ENCODE measurements at places on chromosomes 2 and 18.

- DNase-seq = no peak
These were observed 65.8 kb downstream of the CD8B2 start for GRCh38 chr2:106552921-106553320.

DNA sequence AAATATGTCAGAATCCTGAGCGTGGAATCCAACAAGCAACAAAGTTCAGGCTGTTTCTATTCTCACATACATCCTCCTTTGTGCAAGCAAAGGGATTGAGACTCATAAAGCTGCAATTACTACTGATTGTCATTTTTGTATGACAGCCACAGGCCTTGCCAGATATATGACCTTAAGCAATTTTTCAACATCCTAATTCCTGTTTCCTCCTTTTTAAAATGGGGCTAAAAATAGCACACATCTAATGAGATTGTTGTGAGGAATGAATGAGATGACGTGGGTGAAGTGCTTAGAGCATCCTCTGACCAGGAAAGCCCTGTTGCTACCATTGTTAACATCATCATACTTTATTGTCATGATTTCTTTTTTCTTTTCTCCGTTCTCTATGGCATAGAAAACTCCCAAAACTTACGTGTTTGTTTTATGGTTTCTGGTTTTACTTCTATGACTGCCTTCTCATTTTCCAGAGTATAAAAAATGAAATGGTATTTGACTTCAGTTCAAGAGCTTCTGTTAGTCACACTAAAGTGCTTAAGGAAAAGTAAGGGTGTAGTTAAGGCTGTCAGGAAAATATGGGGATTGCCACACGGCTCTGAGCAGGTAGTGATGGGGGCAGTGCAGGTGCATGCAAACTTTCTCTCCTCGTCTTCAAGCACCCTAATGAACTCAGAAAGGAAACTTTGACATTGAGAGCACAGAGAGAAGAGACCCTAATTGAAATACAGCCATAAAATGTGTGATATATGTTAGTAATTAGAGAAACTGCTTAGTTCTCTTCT is 590.6 kb upstream of the NETO1 start:
- no peak for DNase-seq

GRCh38 chr2:235170016-235170415 is 218.2 kb downstream of the SH3BP4 start:
- DNase-seq = no peak

DNA sequence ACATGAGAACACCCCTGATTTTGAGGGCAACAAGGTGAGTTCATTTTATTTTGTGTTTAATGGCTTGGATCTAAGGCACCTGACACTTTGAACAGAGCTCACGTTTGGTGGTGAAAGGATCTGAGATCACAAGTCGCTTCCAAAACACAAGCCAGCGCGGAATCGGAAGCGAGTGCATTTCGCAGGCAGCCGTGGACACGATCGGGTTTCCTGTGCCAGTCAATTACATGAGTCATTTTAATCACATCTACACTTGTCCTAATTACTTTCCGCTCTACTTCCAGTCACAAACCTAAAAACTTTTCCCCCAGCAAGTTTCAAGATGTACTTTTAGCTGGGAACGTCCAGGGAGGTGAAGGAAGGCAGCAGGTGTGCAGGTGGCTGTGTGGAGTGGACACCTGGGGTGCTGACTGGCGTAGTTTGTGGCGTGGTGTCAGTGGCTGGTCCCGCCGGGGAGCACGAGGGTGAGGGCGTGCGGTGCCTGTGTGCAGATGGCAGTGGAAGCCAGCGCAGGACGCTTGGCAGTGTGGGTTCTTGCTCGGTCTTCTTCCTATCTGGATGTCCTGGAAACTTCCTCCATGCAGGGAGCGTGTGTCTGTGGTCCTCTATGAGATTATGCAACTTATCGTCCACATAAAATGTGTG is 75.6 kb downstream of the DCDC2C start:
- DNase-seq = no peak

GRCh38 chr2:235324324-235324723 is 169.5 kb upstream of the AGAP1 start:
- DNase-seq = no peak

DNA sequence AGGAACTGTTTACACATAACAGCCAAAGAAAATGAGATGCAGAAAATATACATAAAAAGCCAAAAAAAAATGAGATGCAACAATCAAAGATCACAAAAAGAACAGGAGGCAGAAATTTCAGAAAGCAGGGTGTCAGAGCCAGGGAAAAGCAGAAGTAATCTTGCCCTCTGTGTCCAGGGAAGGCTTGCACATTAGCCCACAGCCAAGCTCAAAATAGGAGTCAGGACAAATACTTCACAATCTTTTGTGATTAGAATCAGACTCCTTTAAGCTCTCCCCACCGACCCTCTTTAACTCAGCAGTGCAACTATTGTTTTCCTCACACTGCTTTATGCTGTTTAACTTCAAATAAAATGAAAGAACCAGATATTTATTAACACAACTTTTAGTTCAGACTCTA is 34.6 kb downstream of the IAH1 start:
- no peak for DNase-seq

DNA sequence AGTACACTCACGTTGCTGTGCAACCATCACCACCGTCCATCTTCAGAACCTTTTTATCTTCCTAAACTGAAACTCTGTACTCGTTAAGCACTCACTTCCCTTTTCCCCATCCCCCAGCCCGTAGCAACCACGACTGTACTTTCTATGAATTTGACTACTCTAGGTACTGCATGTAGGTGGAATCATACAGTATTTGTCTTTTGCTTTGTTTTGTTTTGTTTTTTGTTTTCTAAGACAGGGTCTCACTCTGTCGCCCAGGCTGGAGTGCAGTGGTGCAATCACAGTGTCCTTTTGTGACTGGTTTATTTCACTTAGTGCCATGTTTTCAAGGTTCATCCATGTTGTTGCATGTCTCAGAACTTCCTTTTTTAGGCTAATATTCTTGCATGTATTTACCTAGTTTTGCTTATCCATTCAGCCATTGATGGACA is 7.0 kb upstream of the TYMS start:
- no peak for DNase-seq

- DNase-seq = no peak
These were observed 52.0 kb upstream of the UBXN4 start for GRCh38 chr2:135689679-135690078.

DNA sequence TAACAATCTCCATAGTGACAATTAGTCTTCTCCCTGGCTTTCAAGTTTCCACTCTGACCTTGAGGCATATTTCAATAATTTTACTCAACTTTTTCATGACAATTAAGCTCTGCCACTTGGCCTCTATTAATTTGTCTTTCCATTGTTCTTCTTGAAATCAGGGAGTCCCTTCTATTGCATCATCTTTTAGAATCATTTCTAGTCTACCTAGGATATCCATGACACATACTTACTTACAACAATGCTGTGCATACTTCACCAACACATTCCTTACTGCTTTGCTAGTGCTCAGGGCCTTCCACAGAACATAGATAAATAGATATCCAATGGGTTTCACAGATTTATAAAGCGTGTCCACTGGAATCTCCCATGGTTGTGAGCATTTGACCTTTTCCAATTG is 331.5 kb upstream of the LRP1B start:
- no peak for DNase-seq

- no peak for DNase-seq
These were observed 14.9 kb downstream of the COPS9 start for GRCh38 chr2:240121190-240121589.

GRCh38 chr2:82790206-82791021 is 1668.7 kb downstream of the SUCLG1 start:
- DNase-seq = no peak

DNA sequence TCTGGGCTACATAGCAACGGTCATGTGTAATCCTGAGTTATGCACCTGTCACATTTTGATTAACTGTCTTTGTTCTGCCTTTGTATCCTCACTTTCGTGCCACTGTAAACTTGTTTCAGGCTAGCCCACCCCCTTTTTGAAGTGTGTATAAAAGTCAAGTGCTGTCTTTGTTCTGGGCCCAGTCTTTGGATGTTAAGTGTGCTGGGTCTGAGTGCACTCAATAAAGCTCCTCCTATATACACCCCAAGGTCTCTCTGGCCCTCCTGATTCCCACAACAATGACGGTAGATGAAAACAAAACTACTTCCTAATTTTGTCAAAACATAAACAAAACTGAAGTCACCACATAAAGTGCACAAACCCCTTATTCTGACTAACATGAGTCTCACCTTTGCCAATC is 633.4 kb downstream of the DSC3 start:
- no peak for DNase-seq

DNA sequence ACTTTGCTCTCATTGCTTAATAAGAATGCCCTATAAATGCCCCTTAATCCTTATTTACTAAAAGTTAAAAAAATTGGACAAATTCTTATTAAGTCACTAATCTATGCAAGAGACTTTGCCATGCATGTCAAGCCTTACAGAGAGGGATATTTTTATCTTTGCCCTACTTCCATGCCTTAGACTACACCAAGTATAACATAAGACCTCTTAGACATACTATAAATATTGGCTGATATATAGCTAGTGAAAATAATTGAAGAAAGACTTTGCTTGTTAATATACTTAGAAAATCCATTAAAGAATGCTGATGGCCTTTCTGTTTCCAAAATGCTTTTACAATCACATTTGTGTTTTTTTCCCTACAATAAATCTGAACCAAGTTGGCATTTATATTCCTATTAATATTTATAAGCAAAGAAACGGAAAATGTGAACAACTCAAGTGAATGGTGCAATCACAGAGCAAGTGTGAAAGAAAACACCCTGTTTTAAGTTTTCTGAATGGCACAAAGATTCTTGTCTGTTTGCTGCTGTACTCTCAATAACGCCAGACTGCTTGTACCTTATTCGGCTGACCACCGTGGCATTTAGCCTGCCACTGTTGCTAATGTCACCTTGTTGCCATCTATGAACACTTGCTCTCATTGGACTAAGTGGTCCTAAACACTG is 105.0 kb downstream of the MC4R start:
- no peak for DNase-seq

- no peak for DNase-seq
These were observed 3.4 kb upstream of the YIPF4 start for GRCh38 chr2:32274289-32274688.

DNA sequence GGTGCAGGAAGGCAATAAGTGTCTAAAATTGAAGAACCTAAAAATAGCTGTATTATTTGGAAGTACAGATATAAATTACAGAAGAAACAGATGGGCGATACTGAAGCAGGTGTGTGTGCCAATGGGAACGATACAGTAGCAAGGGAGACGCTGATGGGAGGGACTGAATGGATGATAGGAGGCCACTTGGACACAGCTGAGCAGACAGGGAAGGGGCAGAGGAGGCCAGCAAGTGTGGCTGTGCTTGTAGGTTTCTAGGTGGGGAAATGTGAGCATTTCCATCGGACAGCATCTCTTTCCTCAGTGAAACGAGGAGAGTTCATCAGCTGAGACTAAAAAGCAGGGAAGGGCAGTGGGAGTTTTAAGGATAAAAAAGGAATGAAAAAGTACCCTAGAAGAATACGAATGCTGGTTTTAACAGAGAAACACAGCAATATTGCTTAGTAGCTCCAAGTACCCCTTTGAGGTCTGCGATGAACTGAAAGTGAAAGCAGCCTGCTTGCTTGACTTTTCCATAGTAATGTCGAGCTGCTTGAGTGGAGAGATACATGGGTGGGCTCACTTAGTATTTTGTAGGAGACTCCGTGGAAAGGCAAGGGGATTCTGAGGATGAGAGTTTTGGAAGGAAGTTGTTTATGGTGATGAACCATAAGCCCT is 91.7 kb upstream of the EPC2 start:
- DNase-seq = no peak

DNA sequence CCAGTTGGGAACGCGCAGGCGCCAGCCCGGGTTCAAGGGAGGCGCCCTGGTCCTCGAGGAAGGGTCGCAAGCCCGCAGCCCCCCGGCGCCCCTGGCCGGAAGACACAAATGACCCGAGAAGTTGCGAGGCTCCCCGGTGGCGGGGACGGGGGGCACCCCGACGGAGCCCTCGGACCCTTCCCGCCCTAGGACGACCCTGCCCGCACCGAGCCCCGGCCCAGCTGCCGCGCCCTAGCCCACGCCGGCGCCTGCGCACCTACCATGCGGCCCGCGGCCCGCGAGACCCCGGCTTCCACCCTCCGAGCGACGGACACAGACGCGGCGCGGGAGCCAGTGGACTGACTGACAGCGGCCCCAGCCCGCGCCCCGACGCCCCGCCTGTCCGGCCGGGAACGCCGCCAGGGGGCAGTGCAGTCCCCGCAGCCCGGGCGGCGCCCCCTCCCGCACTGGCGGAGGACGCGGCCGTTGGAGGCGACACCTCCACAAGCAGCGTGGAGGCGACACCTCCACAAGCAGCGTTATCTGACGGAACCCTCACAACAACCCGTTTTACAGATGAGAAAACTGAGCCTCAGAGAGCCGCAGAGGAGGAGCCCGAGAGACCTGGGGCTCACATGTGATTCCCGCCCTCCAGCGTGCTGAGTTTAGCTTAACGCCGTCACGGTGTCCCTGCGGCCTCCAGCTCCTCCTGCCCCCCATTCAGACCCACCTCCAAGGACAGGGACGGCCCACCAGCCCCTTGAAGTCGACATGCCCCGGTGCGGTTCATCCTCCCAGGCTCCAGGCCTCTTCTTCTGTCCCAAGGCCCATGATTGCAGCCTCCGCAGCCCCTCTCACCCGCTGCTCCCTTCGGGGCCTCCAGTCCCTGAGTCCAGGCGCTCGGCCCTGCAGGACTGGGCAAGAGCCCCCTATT is at the start of gene NMUR1:
Gene NMUR1, minus strand, starts transcription at position 347 of the 913 bp plus-strand sequence. Its CDS starts 84 bp downstream, at position 263.
- peak; percentile 73 for DNase-seq

DNA sequence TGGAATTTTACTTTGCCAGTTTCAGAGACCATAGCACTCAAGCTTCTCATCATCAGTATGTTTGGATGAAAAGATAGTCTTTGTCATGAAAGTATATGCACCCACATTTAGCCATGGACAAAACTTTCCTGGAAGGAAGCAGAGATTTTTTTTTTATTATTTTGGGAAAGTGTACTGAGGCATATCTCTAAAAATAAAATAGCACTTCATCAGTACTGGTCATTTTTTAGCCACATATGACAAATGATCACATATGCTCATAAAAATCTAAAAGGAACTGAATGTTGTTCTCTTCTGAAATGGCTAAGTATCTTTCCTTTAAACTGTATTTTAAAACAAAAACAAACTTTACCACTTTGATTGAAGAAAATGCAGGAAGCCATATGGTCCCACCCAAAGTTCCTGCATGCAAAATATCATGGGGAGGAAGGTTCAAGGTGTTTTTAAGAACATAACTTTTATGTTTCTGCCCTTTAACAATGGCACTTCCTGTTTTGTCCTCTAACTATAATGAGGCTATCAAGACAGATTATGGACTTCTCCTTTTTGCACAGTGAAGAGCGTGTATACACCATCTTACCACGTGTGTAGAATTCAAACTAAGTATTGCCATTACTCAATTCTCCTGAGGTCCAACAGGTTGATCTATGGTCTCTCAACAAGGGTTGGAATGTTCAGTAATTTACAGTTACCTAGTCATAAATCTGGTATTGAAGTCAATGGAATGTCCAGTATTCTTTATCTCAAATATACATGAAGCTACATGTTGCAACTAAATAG is 77.1 kb upstream of the SLC39A10 start:
- no peak for DNase-seq

- no peak for DNase-seq
These were observed 390.7 kb downstream of the LRATD1 start for GRCh38 chr2:15023221-15023620.

DNA sequence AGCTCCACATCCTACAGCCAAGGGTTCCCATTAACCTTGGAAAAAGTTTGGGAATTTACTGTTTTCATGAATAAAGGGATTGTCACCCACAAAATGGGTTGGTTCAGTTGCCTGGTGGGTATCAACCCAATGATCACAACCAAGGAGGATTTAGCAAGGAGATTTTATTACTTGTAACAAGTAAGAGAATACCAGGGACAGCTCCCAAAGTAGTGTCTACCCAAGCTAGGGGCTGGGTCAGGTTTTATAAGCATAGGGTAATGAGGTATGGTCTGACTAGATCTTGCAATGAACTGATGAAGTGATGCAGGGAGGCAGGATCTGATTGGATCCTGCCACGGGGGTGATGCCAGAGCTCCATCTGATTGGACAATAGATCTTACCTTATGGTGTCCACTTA is 681.8 kb downstream of the SLC4A3 start:
- DNase-seq = no peak
